ENCODE measurements at places on chromosomes 4 and X. TPM values are rescaled to one million over a fixed set of nuclear protein-coding genes. Genes with fewer than 3 reads are reported as not detected.

ETDA gene
- not detected for polyA plus RNA-seq

GPC4 gene
- 2.2 TPM for polyA plus RNA-seq

RBMX2 gene
- 22.3 TPM for polyA plus RNA-seq

GJB1 gene
- polyA plus RNA-seq, result not detected

PALLD gene
- 136 TPM for polyA plus RNA-seq

PDCL2 gene
- not detected for polyA plus RNA-seq

RNF150 gene
- polyA plus RNA-seq, result 0.09 TPM

GC gene
- not detected for polyA plus RNA-seq

SPANXA2 gene
- not detected for polyA plus RNA-seq

CRMP1 gene
- polyA plus RNA-seq, result 0.03 TPM

CLIC2 gene
- 0.40 TPM for polyA plus RNA-seq

PRSS12 gene
- polyA plus RNA-seq, result 12.5 TPM

PDHA1 gene
- polyA plus RNA-seq, result 202 TPM

PTPN13 gene
- 23.5 TPM for polyA plus RNA-seq

NWD2 gene
- 0.03 TPM for polyA plus RNA-seq

PAGE2B gene
- polyA plus RNA-seq, result not detected

NOX1 gene
- polyA plus RNA-seq, result not detected

USP26 gene
- polyA plus RNA-seq, result not detected

ARSD gene
- polyA plus RNA-seq, result 7.9 TPM

SLC49A3 gene
- not detected for polyA plus RNA-seq

NUDT11 gene
- 14.0 TPM for polyA plus RNA-seq

ATP11C gene
- polyA plus RNA-seq, result 7.8 TPM

MCF2 gene
- 0.75 TPM for polyA plus RNA-seq

Data from keratinocyte (primary cell).